ENCODE measurements at places on chromosomes 1 and 21. TPM values are rescaled to one million over a fixed set of nuclear protein-coding genes. Genes with fewer than 3 reads are reported as not detected.

DNA sequence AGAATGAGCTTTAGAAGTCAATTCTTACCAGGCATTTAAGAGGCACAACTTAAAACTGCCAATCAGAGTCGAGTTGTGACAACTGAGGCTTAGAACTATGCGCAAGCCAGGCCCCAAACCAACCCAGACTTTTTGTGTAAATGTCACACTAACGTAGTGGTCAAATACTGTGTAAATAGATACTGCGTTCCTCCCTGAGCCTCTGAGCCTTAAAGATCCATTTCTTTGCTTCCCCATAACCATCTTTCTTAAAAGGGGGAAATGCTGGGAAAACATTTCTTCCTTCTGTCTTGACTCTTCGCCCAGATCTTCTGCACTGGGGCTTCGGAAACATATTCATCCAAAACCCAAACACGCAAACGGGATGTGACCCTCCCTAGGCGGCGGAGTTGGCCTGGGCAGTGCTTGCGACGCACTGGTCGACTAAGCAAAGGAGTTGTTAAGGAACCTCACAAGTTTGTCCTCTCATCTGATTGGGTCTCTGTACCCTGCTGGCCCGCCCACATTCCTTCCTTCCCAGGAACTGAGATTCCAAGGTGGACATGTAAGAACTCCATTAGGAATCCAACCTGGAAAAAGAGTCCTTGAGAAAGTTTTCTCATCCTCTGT, 2.6 kb downstream of the ADAMTS5 start:
- DNase-seq, result no peak

DNA sequence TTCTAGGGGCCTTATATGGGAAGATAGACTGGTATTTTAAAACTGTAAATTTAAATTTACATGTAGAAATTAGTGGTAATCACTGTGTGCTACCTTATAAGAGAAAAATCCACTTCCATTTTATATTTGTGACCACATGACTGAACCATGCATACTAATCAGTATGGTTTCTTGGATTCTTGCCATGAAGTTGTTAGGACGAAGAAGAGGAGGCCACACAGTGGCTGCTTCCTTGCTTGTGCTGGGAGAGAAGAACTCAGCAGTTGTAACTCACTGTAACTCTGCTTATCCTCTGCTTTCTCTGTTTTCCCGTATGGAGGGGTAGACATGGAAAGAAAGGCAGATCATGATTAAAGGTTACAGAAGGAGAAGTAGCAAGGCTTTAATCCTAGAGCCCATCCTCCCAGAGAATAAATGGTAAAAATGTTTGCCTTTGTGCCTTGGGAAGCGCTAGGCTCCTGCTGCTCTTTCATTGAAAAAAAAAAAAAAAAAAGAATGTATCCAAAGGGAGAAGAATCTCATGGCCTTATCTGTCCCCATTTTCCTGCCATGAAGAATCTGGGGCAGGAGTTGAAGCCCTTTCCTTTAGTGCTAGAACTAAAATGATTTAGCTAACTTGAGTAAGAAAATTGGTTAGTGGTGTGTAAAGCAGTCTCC, 32.4 kb downstream of the KCTD3 start:
- no peak for DNase-seq

The MROH9 gene
- total RNA-seq, result not detected

- DNase-seq, result no peak
These were observed 17.3 kb upstream of the TNFSF4 start for GRCh38 chr1:173224280-173224892.

Data from type B pancreatic cell (in vitro differentiated cells).